ENCODE measurements at places on chromosomes 3 and 15. TPM values are rescaled to one million over a fixed set of nuclear protein-coding genes. Genes with fewer than 3 reads are reported as not detected.
A peak's percentile ranks its signal among the peaks of the same experiment; 100 is the strongest.

The EFCAB12 gene
- total RNA-seq, result 0.31 TPM

The GOLGA8S gene
- not detected for total RNA-seq

The TUSC7 gene
- not detected for total RNA-seq

GRCh38 chr3:11091088-11091590 is 63.2 kb upstream of the HRH1 start:
- peaks cover 1% of the 10 kb centered on the region for H3K4me1 ChIP-seq
- H3K4me3 ChIP-seq, result no peak overlapping the region
- H3K36me3 ChIP-seq, result no peaks in the 10 kb centered on the region

DNA sequence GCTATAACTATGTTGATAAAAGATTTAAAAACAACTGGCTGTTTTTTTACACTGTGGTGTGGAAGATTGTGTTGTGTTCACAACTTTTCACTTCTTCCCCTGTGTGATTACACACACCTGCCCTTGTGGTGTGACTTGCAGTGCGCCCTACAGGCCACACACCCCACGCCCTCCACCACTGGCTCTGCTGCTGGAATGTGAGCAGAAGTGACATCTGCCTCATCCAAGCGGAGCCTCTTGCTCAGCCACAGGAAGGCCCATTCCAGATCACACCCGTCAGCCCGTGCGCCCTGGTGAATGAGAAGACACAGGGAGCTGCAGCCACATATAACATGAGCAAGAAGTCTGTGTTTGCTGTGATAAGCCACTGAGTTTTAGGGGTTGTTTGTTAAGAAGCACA is 7.0 kb downstream of the CCR2 start:
- H3K27ac ChIP-seq, result no peak overlapping the region
- peaks cover 16% of the 10 kb centered on the region for H3K27me3 ChIP-seq
- peaks cover 61% of the 10 kb centered on the region for H3K4me1 ChIP-seq
- H3K4me3 ChIP-seq, result no peak overlapping the region
- DNase-seq, result peak; percentile 33

- peaks cover 14% of the 10 kb centered on the region for H3K4me1 ChIP-seq
- no peak for DNase-seq
- no peak overlapping the region for H3K27ac ChIP-seq
- no peaks in the 10 kb centered on the region for H3K36me3 ChIP-seq
These were observed 92.5 kb downstream of the BDH1 start for GRCh38 chr3:197463279-197463678.

GRCh38 chr3:142056656-142057330 is 92.6 kb downstream of the TFDP2 start:
- H3K4me1 ChIP-seq, result peaks cover 3% of the 10 kb centered on the region
- no peak for DNase-seq
- H3K27ac ChIP-seq, result no peak overlapping the region
- peaks cover 6% of the 10 kb centered on the region for H3K36me3 ChIP-seq

The ADAMTS9 gene
- not detected for total RNA-seq

DNA sequence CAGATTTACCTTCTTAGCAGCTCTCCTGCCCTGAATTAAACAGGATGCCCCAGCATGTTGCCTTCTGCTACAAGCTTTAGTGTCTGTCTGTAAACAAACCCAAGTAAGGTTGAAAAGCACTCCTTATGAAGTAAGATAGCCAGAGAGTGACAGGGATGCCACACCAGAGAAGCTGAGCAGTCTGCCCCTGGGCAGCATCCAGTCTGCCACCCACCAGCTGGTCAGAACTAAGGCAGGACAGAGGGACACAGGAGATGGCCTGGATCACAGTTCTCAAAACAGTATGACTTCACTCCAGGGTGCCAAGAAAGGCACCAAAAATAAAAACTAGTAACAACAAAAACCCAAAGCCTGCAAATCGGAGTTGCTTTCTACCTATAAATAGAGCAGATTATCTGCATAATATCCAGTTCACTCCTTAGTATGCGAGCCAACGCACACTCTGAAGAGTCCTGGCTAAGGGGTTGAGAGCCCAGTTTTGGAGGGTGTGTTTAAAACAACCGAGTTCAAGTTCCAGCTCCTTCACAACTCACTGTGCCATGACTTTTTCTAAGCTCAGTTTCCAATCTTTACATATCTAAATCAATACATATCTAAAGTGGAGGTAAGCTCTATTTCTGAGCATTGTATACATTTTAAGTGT is 198.9 kb downstream of the KCNMB2 start:
- DNase-seq, result no peak
- no peaks in the 10 kb centered on the region for H3K36me3 ChIP-seq
- H3K27ac ChIP-seq, result no peak overlapping the region
- no peaks in the 10 kb centered on the region for H3K27me3 ChIP-seq
- no peaks in the 10 kb centered on the region for H3K4me1 ChIP-seq
- H3K4me3 ChIP-seq, result no peak overlapping the region

- no peak overlapping the region for H3K4me3 ChIP-seq
- H3K27me3 ChIP-seq, result no peaks in the 10 kb centered on the region
- DNase-seq, result no peak
- H3K27ac ChIP-seq, result no peak overlapping the region
- peaks cover 78% of the 10 kb centered on the region for H3K4me1 ChIP-seq
- no peaks in the 10 kb centered on the region for H3K36me3 ChIP-seq
These were observed 402.0 kb upstream of the TBL1XR1 start for GRCh38 chr3:177599326-177599725.

GRCh38 chr3:55322638-55323037 is 164.5 kb downstream of the WNT5A start:
- no peaks in the 10 kb centered on the region for H3K27me3 ChIP-seq
- DNase-seq, result no peak
- no peaks in the 10 kb centered on the region for H3K4me1 ChIP-seq
- H3K4me3 ChIP-seq, result no peak overlapping the region
- H3K27ac ChIP-seq, result no peak overlapping the region
- no peaks in the 10 kb centered on the region for H3K36me3 ChIP-seq

- no peaks in the 10 kb centered on the region for H3K4me1 ChIP-seq
- DNase-seq, result no peak
- no peaks in the 10 kb centered on the region for H3K36me3 ChIP-seq
- no peaks in the 10 kb centered on the region for H3K27me3 ChIP-seq
These were observed 456.2 kb downstream of the ZNF385D start for GRCh38 chr3:21294768-21295167.

The GOLGA6L9 gene
- total RNA-seq, result 1.9 TPM

DNA sequence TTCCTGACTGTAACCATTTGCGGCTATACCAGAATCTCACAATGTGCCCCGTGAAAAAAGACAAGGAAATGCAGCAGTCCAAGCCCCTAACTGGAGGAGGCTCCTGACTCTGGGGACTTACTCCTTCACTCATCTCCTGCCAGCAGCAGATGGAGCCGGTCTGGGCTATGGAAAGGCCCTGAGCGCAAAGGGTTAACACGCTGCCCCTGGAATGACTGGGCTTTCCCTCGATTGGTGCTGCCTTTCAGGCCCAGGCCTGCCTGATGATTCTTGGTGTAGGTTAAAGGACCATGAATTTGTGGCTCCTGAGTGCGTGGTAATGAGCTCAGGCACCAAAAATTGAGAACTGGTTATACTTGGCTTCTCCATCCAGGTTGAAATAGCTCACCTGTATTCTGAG is 42.3 kb upstream of the GALNT15 start:
- no peaks in the 10 kb centered on the region for H3K27me3 ChIP-seq
- DNase-seq, result no peak
- no peaks in the 10 kb centered on the region for H3K4me1 ChIP-seq
- H3K36me3 ChIP-seq, result no peaks in the 10 kb centered on the region
- H3K27ac ChIP-seq, result no peak overlapping the region
- H3K4me3 ChIP-seq, result no peak overlapping the region

- H3K4me3 ChIP-seq, result no peak overlapping the region
- DNase-seq, result no peak
- H3K27ac ChIP-seq, result no peak overlapping the region
- H3K36me3 ChIP-seq, result peaks cover 8% of the 10 kb centered on the region
- H3K27me3 ChIP-seq, result no peaks in the 10 kb centered on the region
These were observed 6.4 kb downstream of the CLN6 start for GRCh38 chr15:68223171-68223570.

The CCDC39 gene
- not detected for total RNA-seq

The STIMATE gene
- total RNA-seq, result 13.0 TPM

GRCh38 chr3:149954812-149955211 is 15.9 kb downstream of the PFN2 start:
- DNase-seq, result no peak
- H3K4me1 ChIP-seq, result peaks cover 22% of the 10 kb centered on the region
- no peak overlapping the region for H3K27ac ChIP-seq
- no peak overlapping the region for H3K4me3 ChIP-seq

GRCh38 chr15:69585937-69586336 is 133.3 kb downstream of the RPLP1 start:
- H3K36me3 ChIP-seq, result no peaks in the 10 kb centered on the region
- no peak for DNase-seq
- peaks cover 5% of the 10 kb centered on the region for H3K4me1 ChIP-seq

The PPP1R14D gene
- not detected for total RNA-seq

DNA sequence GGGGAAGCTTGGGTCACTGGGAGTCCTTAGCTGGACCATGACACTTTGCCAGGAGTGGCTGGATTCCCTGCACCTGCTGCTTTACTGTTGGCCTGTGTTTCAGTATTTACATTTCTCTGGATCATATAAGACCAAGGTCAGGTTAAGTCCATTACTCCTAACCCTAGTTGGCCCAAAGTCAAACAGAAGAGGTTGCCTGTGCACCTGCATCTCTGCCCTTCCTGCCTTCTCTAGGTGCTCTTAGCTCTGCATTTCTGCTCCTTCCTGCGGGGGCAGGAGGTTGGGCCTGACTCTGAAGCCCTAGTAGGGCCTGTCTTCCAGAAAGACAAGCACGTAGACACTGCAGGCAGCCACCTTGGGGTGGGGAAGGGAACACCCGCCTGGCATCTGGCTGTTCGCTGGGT is 124.3 kb downstream of the RPLP1 start:
- no peaks in the 10 kb centered on the region for H3K36me3 ChIP-seq
- no peaks in the 10 kb centered on the region for H3K27me3 ChIP-seq
- no peak overlapping the region for H3K27ac ChIP-seq
- peak; percentile 22 for DNase-seq
- peaks cover 37% of the 10 kb centered on the region for H3K4me1 ChIP-seq

DNA sequence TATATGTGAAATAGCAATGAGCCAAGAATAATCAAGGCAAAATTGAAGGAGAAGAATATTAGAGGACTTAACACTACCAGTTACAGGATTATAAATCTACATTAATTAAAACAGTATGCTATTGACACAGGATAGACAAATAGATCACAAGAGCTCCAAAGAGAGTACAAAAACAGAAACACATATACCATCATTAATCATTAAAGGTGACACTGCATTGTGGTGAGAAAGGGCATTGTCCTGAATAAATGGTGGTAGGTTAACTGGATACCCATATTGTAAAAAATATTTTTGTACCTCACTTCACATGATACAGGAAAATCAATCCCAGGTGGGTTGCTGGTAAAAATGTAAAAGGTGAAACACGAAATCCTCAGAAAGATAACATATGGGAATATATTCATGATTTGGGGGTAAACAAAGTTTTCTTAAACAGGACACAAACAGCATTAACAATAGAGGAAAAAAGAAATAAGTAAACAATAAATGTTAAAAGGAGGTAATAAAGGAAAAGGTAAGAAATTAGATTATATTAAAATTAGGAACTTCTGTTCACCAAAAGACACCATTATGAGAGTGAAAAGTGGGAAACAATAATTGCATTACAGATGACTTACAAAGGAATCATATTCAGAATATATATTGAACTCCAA is 145.2 kb downstream of the THRB start:
- H3K27ac ChIP-seq, result no peak overlapping the region
- no peaks in the 10 kb centered on the region for H3K27me3 ChIP-seq
- DNase-seq, result no peak
- H3K4me3 ChIP-seq, result no peak overlapping the region

The SLC51A gene
- total RNA-seq, result not detected

Measured in activated CD4-positive, alpha-beta memory T cell treated with anti-CD3 and anti-CD28 coated beads for 36 hours (primary cell).